Fibroblast of villous mesenchyme (primary cell): ENCODE measurements at places on chromosomes 1 and 21.

DNA sequence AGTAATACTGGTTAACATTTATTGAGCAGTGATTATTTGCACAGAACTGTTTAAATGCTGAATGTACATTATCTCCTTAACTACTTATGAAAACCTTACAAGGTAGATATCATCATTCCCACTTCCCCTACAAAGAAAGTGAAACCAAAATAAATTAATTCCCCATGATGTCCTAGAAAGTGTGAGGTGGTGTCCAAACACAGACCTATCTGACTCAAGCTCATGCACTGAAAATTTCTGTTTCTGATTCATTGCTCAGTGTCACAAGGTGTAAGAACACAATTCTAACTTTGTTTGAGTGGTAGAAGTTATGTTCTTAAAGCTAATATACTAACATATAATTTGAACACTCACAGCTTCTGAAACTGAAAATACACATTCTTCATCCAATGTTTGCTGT is 178.7 kb downstream of the MRPL39 start:
- DNase-seq = no peak

GRCh38 chr1:109193653-109194590 is 19.8 kb upstream of the SARS1 start:
- DNase-seq = peak; percentile 48

DNA sequence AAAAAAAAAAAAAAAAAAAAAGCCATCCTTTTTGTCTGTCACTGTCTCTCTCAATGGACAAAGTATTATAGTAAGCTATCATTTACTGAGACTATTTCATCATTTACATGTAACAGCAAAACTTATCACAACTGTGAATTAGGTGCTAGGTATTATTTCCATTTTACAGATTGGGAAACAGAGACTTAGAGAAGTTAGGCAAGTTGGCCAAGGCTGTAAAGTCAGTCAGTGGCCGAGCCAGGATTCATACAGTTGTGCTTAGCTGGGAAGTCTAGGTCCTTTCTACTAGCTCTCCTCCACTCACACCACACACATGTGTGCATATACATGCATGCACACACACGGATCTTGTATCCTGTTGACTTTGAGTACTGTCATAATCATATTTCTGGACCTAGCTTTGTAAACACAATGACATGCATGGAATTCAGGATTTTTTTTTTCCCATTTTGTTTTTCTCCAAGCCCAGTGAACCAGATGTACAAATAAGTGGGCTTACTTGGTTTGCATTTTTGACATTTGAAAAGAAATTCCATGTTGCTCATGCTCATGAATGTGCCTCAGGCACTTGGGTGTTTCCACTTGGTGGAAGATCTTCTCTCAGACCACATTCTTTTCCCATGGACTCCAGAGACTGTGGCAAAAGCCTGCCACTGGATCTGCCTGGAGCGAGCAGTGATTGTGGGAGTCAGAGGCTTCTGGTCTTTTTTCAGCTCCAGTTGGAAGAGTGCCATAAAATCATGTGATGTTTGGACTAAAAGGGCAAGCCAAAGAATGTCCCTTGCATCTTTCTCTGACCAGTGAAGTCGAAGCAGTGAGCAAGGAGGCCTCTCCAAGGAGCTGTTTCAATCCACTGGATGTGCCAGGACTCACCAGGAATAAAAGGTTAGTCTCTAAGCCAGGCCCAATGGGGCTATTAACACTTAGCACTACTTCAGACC is 61.7 kb upstream of the DNAJC6 start:
- peak; percentile 92 for DNase-seq

GRCh38 chr1:50368179-50369007 is 54.9 kb downstream of the DMRTA2 start:
- DNase-seq = peak; percentile 20

GRCh38 chr1:94550800-94551241 is 9.3 kb upstream of the F3 start:
- peak; percentile 99 for DNase-seq

- peak; percentile 33 for DNase-seq
Observed at GRCh38 chr1:70818401-70818800, 229.2 kb downstream of the PTGER3 start.

DNA sequence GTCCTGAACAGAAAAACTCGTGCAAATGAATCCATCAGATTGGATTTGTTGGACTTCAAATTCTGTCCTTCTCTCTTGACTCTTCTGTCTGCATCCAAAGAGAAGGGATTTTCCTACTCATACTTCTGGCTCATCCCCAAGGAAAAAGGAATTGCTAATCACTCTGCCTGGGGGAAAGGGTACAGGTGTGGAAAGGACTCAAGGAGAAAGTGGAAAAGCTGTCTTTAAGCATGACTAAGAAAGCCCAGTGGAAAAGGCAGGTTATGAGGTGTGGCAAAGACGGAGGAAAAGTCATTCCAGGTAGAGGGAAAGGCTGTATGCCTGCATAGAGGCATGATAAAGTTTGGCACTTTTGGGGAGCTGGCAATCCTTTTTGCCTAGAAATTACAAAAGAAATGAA is 43.4 kb downstream of the PTGS2 start:
- DNase-seq = no peak

- DNase-seq = peak; percentile 30
Observed at GRCh38 chr1:29465755-29466154, 229.4 kb downstream of the PTPRU start.

DNA sequence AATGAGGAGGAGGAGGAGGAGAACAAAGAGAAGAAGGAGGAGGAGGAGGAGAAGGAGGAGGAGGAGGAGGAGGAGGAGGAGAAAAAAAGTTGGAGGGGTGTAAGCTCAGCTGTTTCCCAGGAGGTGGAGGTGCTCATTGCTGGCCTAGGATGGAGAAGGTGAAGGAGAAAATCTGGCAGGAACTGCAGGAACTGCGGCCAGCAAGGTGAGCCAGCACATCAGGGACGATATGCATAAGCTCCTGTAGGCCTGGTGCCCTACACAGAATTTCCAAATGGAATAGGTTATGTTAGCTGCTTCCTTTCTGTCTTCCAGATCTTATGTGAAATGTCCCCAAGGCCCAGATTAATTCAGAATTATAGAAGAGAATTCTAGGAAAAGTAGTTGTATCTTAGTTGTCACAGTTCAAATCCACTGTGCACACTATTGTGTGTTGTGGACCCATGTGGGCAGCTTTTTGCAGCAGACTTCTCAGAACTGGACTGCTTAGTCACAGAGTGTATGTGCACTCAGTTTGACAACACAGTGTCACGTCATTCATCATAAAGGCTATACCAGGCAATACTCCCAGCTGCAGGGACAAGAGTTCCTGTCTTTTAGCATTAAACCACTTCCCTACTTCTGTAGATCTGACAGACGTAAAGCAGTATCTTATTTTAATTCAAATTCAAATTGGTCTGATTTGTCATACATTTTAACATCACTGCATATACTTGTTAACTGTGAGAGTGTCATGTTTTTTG is 303.7 kb downstream of the HLX start:
- DNase-seq = no peak
